ENCODE measurements at places on chromosomes 12 and 14.
A peak's percentile ranks its signal among the peaks of the same experiment; 100 is the strongest.

DNA sequence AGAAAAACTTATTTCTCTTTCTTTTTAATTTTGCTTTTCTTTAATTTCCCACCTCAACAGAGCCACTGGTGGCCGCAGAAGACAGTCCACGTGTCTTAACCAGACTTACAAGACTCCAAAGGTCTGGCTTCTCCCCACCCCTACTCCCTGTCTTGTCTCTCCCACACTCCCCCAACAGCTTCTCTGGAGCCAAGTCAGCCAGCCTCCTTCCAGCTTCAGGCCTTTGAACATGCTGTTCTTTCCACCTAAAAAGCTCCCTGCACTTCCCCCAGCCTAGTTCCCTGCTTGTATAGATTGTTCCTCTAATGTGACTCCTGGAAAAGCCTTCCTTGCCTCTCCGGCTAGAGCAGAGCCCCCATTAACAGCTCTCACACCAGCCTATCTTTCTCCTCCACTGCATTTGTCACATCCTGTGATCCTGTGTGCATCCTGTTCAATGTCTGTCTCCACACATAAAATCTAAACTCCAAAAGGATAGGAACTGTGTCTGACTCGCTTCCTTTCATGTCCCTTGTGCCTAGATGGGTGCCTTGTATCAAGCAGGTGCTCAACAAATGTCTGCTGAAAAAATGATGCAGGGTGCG lies 7.8 kb upstream of the DYNLL1 start:
- DNase-seq = no peak

GRCh38 chr14:90518069-90518940 lies 121.5 kb downstream of the CALM1 start:
- DNase-seq = no peak

DNA sequence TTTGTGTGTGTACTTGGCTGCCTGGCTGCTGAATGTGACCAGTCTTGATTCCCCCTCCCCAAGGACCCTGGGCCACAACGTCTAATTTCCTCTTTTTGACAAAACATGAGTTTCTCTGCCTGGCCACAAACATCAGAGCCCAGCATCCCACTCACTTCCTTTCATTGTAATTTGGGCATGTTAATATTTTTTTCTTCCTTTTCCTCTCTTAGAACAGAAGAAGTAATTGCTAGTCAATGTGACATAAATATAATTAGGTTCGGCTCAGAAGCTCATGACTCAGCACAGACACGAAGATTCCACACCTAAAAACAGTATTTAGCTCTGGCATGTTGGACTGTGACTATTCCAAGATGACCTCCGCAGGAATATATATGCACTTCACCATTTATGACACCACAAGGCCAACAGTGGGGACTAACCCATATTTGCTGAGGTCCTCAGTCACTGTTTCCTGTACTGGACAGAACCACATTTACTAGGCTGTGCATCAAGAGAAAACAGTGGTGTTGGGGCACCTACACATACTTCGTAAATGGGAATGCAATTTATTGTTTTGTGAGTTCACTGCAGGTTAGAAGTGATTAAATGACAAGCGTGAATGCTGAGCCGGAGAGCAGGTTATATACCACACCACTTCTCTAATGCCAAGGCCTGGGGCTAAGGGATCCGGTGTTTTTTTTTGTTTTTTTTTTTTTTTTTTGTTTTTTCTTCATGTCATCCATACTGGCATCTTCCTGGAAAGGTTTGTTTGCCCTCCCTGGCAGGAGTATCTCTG lies 4.2 kb downstream of the GSG1 start:
- DNase-seq = peak; percentile 59

DNA sequence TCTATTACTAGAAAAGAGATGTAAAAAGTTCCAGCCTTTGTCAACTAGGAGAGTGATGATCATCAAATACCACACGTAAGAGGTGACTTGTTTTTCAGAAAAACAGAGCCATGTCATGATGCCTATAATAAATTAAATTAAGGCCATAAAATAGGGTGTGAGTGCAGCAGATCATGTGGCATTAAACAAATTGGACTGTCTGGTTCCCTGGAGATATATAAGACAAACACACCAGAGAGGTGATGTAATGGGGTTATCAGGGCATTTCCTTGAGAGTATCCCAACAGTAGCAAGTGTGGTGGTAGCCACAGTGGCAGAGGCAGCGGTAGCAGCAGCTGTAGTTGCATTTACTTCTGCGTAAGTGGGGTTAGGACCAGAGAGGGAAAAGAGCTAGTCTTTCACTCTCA lies 14.6 kb upstream of the GALNT6 start:
- no peak for DNase-seq

DNA sequence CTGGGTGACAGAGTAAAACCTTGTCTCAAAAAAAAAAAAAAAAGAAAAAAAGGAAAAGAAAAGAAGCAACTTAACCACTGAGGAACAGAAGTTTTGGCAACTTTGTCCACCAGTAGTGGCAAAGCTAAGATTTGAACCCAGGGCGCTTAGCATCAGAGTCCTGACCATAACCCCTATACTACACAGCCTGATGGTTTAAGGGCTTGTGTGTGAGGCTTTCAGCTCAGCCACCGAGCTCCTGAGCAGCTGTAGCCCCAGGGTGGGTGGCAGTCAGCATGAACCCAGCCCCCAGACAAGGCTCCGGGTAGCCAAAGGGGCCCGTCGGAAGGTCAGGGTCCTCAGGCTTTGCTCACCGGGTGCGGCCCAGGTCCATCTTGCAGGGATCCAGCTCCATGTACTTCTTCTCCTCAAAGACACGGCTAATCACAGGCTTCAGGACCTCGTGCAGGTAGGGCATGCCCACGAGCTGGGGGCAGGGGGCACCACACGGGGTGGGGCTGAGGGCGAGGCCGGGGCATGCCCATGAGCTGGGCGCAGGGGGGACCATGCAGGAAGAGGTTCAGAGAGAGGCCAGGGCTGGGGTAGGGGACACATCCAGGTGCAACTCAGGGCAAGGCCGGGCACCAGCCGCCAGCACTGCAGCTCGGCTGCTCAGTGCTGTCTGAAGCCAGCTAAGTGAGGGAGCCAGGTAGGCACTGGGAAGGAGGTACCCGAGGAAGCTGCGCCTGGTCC lies 20.9 kb downstream of the RASAL1 start:
- DNase-seq = no peak

DNA sequence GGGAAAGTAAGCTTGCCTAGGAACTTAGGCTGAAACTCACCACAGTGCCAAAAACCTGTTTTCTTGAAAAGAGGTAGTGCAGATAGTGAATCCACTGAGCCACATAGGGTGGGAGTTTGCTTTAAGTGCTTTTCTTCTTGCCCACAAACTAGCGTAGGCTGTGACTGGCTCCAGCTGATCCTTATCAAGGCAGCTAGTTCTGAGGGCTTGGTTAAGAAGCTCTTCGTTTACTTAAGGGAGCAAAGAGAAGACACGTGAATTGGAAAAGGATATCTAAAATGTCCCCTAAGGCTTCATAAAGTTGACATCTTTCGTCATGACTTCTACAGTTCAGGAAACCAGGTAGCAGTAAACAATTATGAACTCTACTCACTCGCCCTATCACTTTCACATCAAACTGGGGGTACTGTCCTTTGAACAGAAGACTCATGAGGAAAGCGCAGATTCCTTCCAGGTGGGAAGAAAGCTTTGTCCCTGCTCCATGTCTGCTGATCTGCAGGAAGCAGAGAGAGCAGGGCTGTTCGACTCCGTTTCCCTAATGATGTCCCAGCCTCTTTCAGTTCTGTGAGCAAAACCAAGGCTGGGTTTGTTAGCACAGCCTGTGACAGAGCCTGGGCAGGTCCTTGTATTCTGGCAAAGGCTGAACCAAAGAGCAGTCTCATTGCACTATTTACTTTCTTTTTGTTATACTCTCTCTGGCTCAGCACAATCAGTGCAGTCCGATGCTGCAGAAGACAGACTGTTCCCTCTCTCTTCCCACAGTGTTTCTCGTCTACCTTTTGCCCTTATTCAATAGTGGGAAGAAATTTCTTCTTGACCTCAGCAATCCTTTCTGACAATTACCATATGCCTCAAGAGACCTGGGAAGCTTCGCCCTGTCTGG lies 93.5 kb upstream of the ETV6 start:
- no peak for DNase-seq

DNA sequence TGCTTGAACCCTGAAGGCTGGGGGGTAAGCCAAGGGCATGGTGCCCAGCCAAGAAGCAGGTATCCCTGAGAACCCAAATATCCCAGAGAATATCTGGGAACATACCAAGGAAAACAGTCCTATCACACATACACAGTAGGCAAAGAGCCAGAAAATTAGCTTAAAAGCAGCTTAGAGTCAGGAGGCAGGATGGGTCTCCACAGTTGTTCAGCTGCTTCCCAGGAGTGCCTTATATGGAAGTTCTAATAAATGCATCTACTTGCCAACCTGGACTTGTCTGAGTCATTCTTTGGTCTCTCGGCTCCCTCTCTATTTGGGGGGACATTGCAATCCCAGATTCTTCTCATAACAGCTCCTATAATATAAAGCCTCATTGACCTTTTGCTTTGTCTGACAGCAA lies 9.0 kb upstream of the GPR135 start:
- no peak for DNase-seq

GRCh38 chr12:24328261-24328660 lies 378.8 kb upstream of the SOX5 start:
- DNase-seq = no peak

DNA sequence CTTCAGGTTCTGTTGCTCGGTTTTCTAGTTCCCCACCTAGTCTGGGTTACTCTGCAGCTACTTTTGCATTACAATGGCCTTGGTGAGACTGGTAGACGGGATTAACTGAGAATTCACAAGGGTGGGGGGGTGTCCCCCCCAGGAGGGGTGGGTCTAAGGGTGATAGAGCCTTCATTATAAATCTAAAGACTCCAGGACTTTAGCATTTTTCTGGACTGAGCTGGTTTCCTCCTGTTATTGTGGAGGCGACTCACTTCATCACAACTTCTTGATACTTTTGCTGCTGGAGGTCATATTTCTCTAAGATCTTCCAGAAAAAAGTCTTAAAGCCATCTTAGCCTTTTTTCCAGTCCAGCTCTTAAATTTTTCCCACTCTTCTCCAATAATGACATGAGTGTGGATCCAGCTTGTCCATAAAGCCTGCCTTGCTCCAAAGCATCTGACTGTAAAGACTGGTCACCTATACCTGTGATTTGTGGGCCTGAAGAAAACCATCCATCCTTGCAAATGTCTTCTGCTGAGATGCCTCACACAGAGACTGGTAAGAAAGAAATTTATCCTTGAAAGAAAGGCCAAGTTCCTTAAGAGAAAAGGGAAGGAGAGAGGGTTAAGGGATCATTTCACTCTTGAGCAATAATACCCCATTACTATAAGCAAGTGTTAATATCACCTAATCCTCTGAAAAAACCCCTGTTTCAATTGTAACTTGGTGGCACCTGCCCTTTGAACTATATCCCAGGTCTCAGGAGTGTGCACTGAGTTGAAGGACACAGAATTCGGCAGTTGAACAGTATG lies 19.7 kb upstream of the SLC2A14 start:
- DNase-seq = no peak

GRCh38 chr12:112822056-112822455 lies 30.5 kb downstream of the RPH3A start:
- no peak for DNase-seq

DNA sequence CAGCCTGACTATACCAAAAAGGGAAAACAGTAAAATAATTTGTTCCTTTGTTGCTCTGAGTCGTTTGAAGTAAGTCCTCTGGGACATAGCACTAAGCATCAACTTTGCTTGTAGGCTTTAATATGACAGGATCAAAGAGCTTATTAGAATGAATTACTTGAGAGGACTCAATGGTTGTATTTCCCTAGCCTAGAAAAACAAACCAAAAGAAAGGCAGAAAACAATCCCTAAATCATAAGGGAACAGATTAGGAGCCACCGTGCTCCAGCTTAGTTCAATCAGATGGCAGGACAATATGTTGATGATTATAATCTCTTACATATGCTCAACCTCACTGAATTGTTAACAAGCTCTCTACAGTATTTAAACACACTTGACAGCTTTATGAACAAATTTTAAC lies 988.4 kb downstream of the FLRT2 start:
- DNase-seq = no peak

DNA sequence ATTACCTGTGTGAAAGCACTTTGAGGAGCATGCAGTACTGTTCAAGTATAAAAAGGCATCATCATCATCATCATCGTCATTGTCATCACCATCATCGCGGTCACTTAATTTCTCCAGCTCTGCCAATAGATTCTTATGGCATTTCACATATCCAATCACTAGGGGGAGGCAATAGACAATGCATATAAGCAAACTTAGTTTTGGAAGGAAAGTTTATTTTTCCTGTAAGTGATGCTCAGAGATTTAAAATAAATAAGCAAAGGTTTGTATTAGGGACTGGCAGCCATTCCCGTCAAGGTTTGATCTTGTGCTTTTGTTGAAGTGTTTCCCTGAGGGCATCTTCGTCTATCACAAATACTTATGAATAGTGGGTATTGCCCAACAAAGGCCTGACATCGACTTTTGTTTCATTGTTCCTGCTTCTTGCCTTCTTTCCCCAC lies 127.4 kb downstream of the KTN1 start:
- DNase-seq = peak; percentile 11

- DNase-seq = no peak
These were observed 2.2 kb downstream of the MMP17 start for GRCh38 chr12:131830335-131830913.

DNA sequence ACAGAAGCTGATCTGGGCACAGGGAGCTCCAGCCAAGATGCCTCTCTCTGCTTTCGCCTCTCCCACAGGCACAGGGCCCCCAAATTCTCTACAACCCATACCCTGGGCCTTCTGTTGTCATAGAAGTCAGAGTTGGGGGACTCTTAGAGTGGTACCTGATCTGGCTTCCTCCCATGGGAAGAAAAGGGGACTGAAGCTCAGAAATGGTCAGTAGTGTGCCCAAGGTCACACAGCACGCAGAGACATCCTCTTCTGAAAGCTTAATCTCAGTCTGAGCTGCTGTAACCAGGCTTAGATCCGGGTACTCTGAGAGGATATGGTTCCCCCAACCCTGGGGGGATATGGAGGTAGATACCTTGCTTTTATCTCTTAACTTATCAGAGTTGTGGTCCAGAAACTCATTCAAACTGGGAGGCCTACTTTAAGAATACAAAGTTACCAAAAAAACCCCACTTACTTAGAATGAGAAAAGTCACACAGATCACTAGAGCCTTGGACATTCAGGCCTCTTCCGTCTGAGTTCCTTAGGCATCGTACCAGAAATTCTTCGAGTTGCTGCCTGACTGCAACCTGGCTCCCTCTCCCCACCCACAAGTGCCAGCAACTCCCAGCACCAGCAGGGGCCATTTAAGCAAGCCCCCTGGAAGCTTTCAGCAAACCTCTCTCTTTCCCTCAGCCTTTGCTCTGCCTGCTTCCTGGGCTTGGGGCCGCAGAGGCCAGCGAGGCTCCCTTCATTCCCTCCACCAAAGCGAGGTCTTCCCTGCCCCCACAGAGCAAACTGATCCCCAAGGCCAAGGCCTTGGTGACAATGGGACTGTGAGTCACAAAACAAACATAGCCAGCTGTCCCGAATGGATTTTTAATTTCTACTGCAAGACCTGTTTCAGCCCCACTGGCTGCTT lies 13.9 kb downstream of the KRT7 start:
- DNase-seq = no peak

GRCh38 chr14:99418242-99418641 lies 62.4 kb downstream of the SETD3 start:
- no peak for DNase-seq

- peak; percentile 50 for DNase-seq
These were observed 653 bp downstream of the PA2G4 start for GRCh38 chr12:56104815-56105608.

GRCh38 chr14:73944432-73945158 lies 5.3 kb downstream of the FAM161B start:
- DNase-seq = no peak

Measured in NAMALWA (cell line).